ENCODE measurements at places on chromosomes 5 and 9.
A peak's percentile ranks its signal among the peaks of the same experiment; 100 is the strongest.

GRCh38 chr5:175526691-175527090 is 48.3 kb downstream of the SFXN1 start:
- no peak for DNase-seq

DNA sequence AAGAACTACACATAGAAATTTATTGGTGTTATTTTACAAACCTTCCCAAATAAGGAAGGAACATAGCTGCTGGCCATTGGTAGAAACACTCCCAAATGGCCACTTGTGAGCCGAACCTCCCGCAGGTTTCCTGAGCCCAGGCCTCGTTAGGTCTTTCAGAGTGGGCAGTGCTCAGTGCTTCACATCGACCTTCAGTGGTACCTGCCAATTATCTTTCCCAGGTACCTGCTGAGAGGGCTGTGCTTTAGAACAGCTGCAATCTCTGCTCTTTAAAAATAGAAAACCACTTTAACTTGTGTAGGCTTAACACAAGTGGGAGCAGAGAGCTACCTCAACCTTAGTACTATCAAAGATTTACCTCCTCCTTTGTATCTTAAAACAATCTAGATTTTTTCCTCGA is 334.1 kb downstream of the RFX3 start:
- DNase-seq: no peak

- DNase-seq: no peak
Measured at GRCh38 chr5:83475391-83475863, 3.9 kb downstream of the VCAN start.

DNA sequence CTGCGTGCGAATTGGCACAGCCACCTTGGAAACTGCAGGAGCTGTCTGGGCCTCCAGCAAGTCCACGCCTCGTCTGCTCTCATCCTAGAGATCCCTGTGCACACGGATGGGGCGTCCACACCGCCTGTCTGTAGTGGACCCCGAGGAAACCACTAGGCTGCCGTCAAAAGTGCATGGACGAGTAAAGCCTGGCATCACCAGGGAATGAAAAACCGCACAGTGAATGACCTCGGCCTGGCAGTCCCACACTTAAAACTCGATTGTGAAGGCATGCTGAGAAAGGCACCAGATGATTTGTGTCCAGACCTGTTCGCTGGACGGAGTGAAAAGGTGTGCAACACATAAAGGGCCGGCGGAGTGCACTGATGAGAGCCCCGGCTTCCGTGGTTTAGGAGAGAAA is 50.8 kb downstream of the MRPL36 start:
- DNase-seq: peak; percentile 5

DNA sequence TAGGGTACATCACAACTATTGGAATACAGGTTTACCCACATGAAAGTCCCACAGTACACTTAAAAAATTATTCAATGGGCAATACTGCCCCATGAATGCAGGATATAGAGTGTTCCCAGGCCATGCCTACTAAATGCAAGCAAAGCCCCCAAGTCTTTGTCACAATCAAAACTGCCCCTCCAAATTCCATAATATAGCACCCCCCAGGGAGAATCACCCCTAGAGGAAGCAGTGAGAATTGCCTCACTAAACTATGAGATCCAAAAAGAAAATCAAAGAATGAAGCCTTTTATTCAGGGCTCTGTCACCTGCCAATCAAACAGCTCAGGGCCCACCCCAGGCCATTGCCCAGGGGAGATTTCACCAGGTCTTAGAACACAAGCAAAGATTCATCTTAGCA is 90.8 kb downstream of the ATPSCKMT start:
- no peak for DNase-seq

DNA sequence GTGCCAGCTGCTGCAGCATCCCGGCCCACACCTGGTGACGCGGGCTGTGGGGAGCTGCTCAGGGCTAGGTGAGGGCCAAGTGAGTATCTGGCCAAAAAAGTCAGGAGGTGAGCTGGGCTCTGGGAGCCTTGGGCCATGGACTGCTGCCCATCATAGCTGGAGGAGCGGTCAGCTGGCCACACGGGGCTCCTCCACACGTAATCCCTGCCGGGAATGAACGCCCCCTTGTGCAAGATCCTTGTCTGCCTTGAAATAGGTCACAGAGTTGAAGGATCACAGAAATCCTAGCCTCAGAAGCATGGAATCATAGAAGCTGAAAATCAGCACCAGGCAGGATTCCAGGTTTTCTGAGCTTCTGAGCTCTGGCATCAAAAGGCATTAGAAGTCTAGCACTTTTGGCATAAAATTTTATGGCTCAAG is 16.8 kb upstream of the COL27A1 start:
- DNase-seq: no peak

GRCh38 chr5:36744773-36745589 is 131.6 kb upstream of the NIPBL start:
- DNase-seq: peak; percentile 95

DNA sequence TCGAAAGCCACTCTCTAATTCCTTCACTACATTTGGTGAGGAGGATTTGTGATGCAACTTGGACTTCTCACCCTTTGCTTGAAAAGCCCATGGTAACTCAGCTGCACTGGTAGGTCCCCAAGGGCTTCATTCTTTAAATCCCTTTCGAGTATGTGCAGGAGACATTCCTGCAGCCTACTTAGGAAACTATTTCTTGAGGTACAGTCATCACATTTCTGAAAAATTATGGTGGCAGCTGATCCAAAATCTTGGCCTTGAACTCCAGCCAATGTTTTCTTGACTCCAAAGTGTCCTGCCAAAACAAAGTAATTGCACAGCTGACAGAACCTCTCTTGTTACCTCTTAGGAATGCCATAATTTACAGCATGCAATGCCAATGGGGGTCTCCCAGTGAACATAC is 99.7 kb downstream of the NPR3 start:
- DNase-seq: no peak

GRCh38 chr9:103649086-103649485 is 445.0 kb upstream of the SMC2 start:
- no peak for DNase-seq

- no peak for DNase-seq
Measured at GRCh38 chr5:120394259-120394658, 69.8 kb upstream of the PRR16 start.

GRCh38 chr5:132651838-132652469 is 6.0 kb upstream of the IL13 start:
- DNase-seq: no peak

GRCh38 chr9:136848393-136849037 is 694 bp upstream of the PHPT1 start:
- peak; percentile 60 for DNase-seq

GRCh38 chr9:97633859-97634490 is 354 bp downstream of the NCBP1 start:
- DNase-seq: no peak

- DNase-seq: no peak
Measured at GRCh38 chr9:68949271-68950000, 64.5 kb downstream of the PRKACG start.

DNA sequence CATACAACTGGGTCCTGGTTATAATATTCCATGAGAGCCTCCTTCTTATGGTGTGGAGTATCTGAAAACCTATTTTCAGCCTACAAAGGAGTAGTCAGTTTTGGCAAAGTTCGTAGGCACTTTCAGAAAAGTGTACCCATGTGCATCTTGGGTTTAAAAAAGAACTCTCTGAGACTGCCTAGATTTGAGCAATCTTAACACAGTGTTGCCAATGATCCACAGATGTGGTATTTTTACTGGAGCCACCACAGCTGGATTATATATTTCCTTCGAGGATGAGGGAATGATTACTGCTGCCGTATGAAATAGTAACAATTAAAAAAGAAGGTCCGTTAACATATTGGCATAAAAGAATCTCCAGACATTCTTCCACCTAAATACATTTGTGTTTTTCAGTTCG is 1.1 kb downstream of the PALM2AKAP2 start:
- no peak for DNase-seq

- no peak for DNase-seq
Measured at GRCh38 chr9:123741214-123741613, 188.7 kb downstream of the DENND1A start.

DNA sequence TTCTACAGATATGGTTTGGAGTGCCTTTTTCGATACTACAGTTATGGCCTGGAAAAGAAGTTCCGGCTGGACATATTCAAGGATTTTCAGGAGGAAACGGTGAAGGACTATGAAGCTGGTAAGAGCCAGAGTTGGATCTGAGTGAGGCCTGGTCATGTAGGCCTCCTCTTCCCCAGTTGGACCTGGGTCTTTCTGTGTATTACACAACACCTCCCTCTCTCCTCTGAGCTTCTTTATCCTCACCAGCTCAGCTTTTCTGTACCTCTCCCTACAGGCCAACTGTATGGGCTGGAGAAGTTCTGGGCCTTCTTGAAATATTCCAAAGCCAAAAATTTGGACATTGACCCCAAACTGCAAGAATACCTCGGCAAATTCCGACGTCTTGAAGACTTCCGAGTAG is 39.2 kb downstream of the FAXDC2 start:
- no peak for DNase-seq

DNA sequence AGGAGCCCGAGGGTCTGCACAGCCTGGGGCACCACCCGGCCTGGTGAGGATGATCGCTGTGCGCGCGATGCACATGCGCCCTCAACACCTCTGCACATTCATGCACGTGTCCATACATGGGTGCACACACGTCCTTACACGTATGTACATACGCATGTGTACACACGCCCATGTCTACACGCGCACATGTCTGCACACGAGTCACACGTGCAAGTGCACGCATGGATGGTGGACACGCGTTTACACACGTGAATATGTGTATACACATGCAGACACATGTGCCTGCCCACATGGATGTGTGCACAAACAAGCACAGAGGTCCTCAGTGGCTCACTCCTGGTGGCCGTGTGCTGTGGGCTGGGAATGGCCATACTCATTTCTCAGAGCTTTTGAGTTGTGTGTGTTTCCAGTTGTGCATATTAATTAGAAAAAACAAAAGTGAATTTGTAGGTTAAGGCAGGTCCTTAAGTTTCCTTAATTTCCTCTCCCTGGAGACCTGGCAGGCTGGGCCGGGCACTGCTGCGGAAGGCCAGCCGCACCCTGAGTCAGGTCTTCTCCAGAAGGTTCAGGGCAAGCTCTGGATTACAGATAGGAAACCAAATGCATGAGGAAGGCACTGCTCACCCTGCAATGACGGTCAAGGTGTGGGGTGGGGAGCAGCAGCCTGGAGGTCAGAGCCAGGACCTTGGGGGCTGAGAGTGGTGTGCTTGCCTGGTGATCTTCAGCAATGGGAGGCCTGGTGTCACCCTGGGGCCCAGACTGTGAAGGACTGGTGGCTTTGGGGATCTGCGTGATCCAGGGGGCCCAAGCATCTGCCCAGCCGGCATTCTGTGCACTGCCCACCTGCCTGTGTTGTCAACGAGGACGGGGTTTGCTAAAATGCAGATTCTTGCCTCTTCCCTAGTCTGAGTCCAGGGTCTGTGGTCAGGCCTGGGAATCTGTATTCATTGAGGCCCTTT is 1.3 kb upstream of the RNU6ATAC start:
- DNase-seq: no peak

GRCh38 chr5:41940641-41941040 is 15.6 kb downstream of the FBXO4 start:
- DNase-seq: no peak

DNA sequence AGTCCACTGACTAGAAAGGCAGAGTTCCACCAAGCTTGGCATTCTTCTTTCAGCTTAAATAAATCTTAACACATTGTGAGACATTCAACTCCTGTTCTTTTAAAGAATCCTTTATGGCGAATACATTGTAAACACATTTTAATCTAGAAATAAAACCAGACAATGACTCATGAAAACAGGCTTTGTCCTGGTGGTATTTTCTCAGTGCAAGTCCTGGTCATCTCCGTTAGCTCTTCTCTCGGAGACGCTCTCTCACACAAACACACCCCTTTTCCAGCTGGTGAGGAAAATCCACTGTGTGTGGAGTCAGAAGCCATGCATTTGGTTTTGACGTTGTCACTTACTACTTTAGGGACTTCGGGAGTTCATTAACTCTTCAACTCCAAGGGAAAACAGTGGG is 140.4 kb downstream of the AUH start:
- no peak for DNase-seq

- no peak for DNase-seq
Measured at GRCh38 chr5:14213813-14214585, 70.9 kb downstream of the TRIO start.

DNA sequence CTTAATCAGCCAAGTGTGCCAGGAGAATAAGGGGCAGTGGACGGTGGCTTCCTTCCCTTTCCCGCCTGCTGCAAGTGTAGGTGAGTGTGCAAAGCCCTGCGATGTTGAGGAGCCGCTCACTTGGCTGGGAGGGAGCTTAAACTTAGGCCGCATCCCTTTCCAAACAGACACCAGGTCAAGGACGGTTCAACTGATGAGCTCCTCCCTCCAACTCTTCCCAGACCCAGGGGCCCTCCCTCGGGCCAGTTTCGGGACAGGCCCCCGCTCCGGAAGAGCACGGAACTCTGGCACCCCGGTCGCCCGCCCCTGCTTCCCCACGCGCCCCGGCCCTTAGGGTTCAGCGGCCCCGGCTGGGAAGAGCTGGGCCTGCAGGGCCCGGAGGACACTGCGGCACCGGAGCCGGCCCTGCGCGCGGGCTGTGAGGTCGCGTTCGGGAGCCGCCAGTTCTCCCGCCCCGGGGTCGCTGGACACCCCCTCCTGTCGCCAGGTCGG is 481 bp downstream of the MRPL36 start:
- DNase-seq: no peak

DNA sequence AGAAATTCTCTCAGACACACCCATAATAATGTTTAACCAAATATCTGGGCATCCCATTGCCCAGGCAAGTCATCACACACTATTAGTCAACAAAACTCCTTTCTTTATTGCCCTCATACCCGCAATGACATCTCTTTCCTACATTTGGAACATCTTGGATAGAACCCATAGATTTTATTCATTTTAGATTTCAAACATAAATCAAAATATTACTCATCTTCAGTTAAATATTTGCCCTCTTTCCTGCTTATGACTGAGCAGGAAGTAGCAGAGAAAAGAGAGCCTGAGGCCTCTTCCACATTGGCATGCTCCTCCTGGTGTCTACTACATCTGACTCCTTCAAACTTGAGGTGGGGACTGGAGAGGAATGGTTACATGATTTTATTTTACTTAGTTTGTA is 592.0 kb downstream of the CHSY3 start:
- no peak for DNase-seq

DNA sequence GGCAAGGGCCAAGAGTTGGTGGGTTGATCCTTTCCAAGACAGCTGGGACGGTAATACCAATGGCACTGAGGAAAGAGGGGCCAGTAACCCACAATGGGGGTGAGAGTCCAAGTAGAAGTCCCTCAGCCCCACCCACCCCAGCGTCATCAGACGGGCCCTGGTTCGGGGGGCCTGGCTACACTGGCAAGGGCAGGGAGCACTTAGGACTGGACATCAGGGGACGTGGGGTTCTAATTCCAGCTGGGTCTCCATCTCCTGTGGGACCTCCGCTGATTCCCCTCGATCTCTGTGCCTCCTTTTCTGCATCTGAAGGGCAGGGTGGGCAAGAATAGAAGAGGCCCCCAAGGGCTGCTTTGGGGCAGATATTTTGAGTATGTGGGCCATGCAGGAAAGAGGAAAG is 53.5 kb upstream of the FCN1 start:
- DNase-seq: no peak

GRCh38 chr9:131622523-131622922 is 77.2 kb downstream of the PRRT1B start:
- DNase-seq: no peak

- DNase-seq: no peak
Measured at GRCh38 chr5:151196556-151197290, 27.2 kb downstream of the CCDC69 start.
